ENCODE measurements at places on chromosomes 11 and 22.

- no peak for DNase-seq
These were observed 64.2 kb downstream of the BID start for GRCh38 chr22:17710023-17710422.

GRCh38 chr11:12042215-12042676 is 33.8 kb upstream of the DKK3 start:
- DNase-seq: no peak

DNA sequence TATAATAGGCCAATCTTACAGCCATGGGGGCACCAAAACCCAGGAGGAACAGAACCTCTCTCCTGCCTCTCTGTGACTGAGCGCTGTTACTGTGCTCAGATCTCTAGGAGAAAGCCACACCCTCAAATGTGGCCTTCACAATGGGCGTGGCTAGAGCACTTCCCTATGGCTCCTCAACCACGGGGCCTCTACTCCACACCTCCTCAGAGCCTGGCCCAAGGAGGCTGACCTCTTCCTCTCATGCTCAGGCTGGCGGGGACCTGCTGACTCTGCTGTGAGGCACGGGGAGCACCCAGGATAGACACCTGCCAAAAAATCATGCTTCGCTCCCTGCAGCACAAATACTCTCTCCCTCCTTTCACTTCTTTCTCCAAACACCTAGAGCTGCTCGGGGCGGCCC is 41.0 kb downstream of the C11orf58 start:
- DNase-seq: no peak

DNA sequence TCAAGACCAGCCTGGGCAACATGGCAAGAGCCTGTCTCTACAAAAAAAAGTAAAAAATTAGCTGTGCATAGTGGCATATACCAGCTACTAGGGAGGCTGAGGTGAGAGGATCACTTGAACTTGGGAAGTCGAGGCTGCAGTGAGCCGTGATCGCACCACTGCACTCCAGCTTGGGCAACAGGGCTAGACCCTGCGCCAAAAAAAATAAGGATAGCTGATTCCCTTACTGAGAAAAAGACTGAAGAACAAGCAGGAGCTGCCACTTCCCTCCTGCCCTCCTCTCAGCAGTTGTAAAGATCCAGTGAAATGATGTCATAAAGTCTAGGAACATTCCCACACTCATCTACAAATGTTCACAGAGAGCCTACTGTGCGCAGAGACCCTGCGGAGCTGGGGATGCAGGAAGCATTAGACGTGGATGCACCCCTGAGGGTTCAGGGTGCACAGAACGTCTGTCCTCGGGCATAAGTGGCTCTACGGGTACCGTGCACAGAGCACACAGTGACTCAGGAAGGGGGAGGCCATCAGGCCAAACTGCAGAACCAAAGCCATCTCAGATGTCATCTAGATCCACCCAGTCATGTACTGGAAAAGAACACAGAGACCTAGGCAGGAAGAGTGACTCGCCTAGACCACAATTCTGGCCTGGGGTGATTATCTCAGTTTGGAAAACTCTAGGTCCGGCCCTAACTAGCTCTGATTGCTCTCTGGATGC is 11.7 kb downstream of the SEC14L2 start:
- DNase-seq: no peak

DNA sequence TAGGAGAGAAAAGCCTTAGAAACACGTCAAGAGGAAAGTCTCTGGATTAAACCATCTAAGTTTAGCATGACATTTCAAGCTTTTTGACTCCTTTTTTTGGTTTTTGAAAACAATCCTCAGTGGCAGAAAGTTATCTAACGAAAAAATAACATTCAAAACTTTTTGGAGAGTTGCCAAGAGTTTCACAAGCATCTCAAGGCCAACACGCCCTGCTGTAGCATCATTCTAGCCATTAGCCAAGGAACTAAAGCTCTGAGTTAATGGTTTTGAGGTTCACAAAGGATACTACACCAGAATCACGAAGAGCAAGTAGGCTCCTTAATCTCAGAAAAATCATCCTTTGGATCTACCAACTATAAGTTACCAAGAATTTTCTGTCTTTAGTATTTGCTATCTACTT is 94.8 kb downstream of the PICALM start:
- no peak for DNase-seq

GRCh38 chr11:95432714-95433503 is 201.9 kb upstream of the SESN3 start:
- no peak for DNase-seq

DNA sequence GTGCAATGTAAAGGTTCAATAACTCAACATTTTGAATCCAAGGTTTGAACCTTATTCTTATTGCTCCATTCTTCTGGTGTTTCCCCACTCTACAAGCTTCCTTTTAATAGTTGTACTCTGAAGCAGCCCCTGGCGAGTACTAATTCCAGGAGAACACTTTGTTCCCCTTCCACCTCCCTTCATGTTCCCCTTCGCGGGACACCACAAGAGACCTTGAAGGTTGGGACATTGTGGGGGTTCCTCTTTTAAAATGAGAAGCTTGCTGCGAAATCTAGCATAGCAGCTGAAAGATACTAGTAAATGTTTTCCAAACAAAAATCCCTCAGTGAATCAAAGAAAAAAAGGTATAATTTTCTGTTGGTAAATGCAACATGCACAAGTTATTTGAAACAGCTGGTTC is 626.3 kb upstream of the LRRC4C start:
- DNase-seq: no peak

- DNase-seq: no peak
These were observed 111.3 kb downstream of the ETS1 start for GRCh38 chr11:128476049-128476448.

DNA sequence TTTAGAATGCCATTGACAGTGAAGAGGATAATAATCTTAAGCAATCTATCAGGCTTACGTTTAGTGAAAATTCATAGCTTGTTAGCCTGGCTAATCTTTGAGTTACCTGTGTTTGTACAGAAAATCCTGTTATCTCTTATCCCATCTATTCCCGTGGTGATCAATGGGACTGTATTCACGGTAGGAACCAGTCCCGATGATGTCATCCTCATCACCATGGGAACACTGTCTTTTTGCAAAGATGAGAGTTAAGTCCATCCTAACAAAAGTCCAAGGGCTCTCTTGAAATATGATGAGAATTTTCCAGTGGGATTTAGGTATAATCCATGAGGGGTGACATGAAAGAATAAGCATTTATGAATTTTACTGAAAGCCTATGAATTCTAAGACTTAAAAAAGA is 762.2 kb downstream of the ETS1 start:
- DNase-seq: no peak

DNA sequence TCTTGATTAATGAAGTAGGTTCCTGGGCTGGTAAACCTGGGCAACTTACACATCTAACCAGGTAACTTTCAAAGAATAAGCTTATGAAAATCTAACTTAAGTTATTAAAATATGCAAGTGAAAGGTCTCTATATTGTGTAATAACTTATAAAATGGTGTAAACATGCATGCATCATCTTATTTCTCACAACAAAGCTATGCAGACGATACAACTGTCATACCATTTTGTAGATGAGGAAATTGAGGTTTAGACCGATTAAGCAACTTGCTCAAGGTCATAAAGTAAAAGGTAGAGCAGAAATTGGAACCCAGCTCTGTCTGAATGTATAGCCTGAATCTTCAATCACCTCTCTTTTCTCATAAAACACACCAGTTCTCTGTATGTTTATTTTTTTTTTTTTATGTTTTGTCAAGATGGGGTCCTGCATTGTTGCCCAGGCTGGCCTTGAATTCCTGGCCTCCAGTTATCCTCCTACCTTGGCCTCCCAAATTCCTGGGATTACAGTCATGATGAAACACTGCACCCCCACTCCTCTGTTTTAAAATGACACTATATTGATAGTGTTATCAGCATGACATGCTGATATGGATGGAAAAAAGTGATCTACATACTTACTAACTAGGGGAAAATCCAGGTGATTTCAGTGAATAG is 109.6 kb downstream of the SGSM3 start:
- no peak for DNase-seq

DNA sequence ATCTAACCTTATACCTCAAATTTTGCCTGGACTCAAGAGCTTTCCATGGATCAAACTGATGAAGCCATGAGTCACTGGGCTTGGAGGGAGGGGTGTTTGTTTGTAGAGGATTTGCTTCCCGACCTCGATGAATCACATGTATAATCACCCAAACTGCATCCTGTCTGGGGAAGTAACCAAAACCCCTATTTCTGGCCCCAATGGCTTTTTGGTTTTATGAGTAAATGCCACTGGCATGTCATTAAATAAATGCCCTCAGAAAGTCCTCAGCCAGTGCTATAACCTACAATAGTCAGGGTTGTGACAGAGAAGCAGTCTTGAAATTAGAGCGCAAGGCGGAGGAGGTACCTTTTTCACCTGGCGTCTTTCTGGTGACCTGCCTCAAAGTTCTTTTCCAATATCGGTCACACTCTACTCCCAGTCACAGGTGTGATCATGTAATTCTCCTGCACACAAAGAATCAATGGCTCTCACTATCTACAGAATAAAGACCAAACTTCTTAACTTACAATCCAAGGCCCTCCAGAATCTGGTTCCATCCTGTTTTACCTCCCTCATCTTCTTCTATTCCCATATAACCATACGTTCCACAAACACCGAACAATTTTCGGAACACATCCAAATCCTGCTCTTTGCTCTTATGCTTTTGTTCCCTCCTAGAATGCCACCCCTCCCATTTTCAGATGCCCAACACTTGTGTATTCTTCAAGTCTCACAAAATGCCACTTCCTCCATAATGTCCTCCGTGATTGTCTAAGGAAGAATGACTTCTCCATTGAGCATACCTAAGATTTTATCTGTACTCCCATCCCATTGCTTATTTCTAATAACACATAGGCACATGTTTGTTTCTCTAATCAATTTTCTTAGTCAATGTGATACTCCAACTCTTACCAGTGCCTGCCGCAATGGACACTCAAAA is 81.3 kb upstream of the BLID start:
- DNase-seq: no peak

DNA sequence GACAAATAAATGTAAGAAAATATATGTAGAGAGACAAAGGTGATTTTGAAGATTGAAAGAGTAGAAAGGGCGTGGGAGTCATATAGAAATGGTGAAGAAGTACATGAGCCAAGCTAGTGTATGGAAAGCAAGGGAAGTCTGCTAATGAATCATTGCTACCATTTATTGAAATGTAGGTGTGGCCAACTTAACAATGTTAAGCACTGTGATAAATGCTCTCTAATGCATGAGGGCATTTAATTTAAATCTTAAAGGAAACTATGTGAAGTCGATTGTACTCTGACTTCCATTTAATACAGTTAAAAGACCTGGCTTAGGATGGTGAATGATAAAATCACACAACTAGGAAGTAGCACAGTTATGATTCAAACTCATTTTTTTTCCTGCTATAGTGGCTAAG is 219.9 kb downstream of the CASP12 start:
- DNase-seq: no peak

- DNase-seq: no peak
These were observed 581.2 kb downstream of the TBC1D22A start for GRCh38 chr22:47343611-47344010.

GRCh38 chr11:116233561-116233960 is 539.2 kb downstream of the BUD13 start:
- DNase-seq: no peak

GRCh38 chr22:46514592-46515207 is 22.7 kb downstream of the CELSR1 start:
- DNase-seq: no peak

- DNase-seq: no peak
These were observed 5.3 kb downstream of the CASP12 start for GRCh38 chr11:104892723-104893511.

DNA sequence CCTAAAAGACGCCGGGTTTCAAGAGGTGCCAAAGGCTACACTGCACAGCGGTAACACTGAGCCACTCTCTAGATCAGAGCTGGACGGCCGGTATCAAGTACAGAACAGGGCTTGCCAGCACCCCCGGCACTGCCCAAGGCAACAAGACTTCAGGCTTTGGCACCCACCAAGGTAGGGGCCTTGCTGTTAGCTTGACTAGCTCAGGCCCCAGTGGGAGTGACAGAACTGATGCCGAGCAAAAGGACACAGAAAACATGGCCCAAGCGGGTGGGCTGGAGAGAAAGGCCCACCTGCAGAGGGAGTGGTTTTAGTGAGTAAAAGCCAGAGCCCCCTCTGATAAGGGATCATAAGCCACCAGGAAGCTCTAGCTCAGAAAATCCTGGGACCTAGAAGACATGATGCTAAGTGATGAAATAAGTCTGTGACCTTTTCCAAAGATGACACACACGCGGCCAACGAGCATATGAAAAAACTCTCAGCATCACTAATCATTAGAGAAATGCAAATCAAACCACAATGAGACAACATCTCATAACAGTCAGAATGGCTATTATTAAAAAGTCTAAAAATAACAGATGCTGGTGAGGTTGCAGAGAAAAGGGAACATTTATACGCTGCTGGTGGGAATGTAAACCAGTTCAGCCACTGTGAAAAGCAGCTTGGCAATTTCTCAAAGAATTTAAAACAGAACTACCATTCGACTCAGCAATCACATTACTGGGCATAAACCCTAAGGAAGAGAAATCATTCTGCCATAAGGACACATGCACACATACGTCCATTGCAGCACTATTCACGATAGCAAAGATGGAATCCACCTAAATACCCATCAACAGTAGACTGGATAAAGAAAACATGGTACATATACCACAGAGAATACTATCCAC is 12.9 kb downstream of the EHD1 start:
- DNase-seq: peak; percentile 16

- no peak for DNase-seq
These were observed 60.9 kb upstream of the USP47 start for GRCh38 chr11:11780858-11781257.

DNA sequence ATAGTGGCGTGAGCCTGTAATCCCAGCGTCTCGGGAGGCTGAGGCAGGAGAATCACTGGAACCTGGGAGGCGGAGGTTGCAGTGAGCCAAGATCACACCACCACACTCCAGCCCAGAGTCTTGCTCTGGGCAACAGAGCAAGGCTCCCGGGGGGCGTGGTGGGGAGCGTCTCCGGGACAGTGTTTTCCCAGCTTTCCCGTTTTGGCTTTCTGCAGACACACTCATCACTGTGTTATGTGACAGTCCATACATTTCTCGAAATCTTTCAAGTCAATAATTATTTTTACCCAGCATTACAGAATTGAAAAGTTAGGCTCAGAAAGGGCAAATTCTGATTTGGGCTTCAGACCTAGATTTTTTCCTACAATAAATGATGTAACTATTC is 31.7 kb downstream of the NEAT1 start:
- no peak for DNase-seq

Data from stimulated activated CD4-positive, alpha-beta T cell treated with anti-CD3 and anti-CD28 coated beads, Interleukin-4, amount 100 ng/mL, for 1 hour (primary cell).